Uterus (tissue), 4 donors: ENCODE measurements at places on chromosomes 5 and 9. TPM values are rescaled to one million over a fixed set of nuclear protein-coding genes. Genes with fewer than 3 reads are reported as not detected.
A peak's percentile ranks its signal among the peaks of the same experiment; 100 is the strongest.

- no peak overlapping the region for H3K4me3 ChIP-seq
- H3K27ac ChIP-seq = no peak overlapping the region
- no peaks in the 10 kb centered on the region for H3K4me1 ChIP-seq
- DNase-seq = no peak
- no peaks in the 10 kb centered on the region for H3K27me3 ChIP-seq
- H3K36me3 ChIP-seq = no peaks in the 10 kb centered on the region
Observed at GRCh38 chr5:14855366-14855765, 16.2 kb downstream of the ANKH start.

GRCh38 chr9:137273095-137273490 lies 4.4 kb upstream of the TOR4A start:
- no peaks in the 10 kb centered on the region for H3K36me3 ChIP-seq
- H3K27ac ChIP-seq = no peak overlapping the region
- H3K4me3 ChIP-seq = no peak overlapping the region
- no peaks in the 10 kb centered on the region for H3K4me1 ChIP-seq
- DNase-seq = no peak

DNA sequence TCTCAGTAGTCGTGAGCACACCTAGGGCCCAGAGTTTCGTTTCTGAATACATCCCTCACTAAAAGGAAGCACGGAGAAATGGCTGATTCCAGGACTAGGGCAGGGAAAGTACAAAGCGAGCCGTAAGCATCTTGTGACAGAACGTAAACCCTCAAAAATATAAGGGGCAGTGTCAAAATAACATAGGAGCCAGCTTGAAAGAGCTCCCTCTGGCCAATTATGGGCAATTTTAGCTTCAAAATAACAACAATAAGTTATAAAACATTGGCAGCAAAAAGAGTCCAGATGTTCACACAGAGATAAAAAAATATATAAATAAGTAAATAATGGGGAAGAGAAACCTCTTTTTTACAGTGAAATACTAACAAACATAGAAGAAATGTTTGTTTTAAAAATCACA lies 18.5 kb upstream of the GLIS3 start:
- H3K36me3 ChIP-seq = no peaks in the 10 kb centered on the region
- no peaks in the 10 kb centered on the region for H3K4me1 ChIP-seq
- no peaks in the 10 kb centered on the region for H3K27me3 ChIP-seq
- no peak for DNase-seq

DNA sequence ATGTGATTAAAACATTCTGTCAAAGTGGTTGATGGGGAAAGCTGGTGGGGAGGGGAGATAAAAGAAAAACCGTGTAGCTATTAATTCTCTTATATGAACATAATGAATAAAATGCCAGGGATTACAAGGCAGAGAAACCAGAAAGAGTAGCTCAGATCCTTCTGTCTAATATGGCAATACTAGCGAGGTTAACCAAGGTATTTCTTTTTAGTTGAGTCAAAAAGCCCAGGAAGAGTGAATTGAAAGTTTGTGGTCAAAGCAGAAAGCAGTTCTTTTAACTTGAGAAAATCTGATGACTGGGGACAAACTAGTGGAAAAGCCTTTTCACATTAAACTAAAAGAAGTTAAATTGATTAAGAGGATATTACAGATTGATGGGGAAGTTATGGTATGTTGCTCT lies 76.0 kb downstream of the ERBIN start:
- H3K27ac ChIP-seq = no peak overlapping the region
- H3K27me3 ChIP-seq = no peaks in the 10 kb centered on the region
- H3K4me1 ChIP-seq = no peaks in the 10 kb centered on the region
- no peaks in the 10 kb centered on the region for H3K36me3 ChIP-seq

- no peaks in the 10 kb centered on the region for H3K4me1 ChIP-seq
- H3K27me3 ChIP-seq = no peaks in the 10 kb centered on the region
- H3K36me3 ChIP-seq = no peaks in the 10 kb centered on the region
- no peak for DNase-seq
Observed at GRCh38 chr5:157990583-157991181, 131.7 kb upstream of the CLINT1 start.

- H3K36me3 ChIP-seq = no peaks in the 10 kb centered on the region
- H3K27ac ChIP-seq = no peak overlapping the region
- no peaks in the 10 kb centered on the region for H3K27me3 ChIP-seq
- no peak overlapping the region for H3K4me3 ChIP-seq
- H3K4me1 ChIP-seq = no peaks in the 10 kb centered on the region
Observed at GRCh38 chr5:130092991-130093390, 188.7 kb downstream of the CHSY3 start.

GRCh38 chr9:129176701-129177442 lies 1.2 kb downstream of the IER5L start:
- no peaks in the 10 kb centered on the region for H3K36me3 ChIP-seq
- H3K27ac ChIP-seq = peak overlapping the region; percentile 98
- peak; percentile 52 for DNase-seq
- peak overlapping the region; percentile 66 for H3K4me3 ChIP-seq
- H3K27me3 ChIP-seq = no peaks in the 10 kb centered on the region

- DNase-seq = no peak
- H3K27ac ChIP-seq = no peak overlapping the region
- no peaks in the 10 kb centered on the region for H3K4me1 ChIP-seq
- H3K36me3 ChIP-seq = no peaks in the 10 kb centered on the region
- no peaks in the 10 kb centered on the region for H3K27me3 ChIP-seq
- no peak overlapping the region for H3K4me3 ChIP-seq
Observed at GRCh38 chr5:113038714-113039113, 62.1 kb downstream of the DCP2 start.

GRCh38 chr9:111301195-111301594 lies 28.8 kb downstream of the OR2K2 start:
- no peak overlapping the region for H3K4me3 ChIP-seq
- DNase-seq = no peak
- H3K4me1 ChIP-seq = no peaks in the 10 kb centered on the region

DNA sequence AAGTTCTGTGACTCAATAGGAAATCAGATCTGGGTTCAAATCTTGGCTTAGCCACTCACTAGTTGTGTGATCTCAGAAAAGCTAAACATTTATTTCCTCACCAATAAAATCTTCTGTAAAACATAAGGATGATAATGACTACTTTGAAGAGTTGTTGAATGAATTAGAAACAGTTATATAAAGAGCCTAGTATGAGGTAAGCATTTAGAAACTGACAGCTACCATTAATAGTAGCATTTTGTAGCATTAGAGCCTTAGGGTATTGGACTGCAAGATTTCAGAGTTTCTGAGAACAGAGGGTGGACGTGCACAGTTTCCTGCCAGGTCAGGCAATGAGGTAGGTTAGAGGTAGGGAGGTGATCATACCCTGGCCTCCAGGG lies 293.2 kb downstream of the CWC27 start:
- H3K27me3 ChIP-seq = no peaks in the 10 kb centered on the region
- H3K4me3 ChIP-seq = no peak overlapping the region
- no peak for DNase-seq
- H3K4me1 ChIP-seq = peaks cover 12% of the 10 kb centered on the region
- H3K36me3 ChIP-seq = no peaks in the 10 kb centered on the region
- H3K27ac ChIP-seq = peak overlapping the region; percentile 78

DNA sequence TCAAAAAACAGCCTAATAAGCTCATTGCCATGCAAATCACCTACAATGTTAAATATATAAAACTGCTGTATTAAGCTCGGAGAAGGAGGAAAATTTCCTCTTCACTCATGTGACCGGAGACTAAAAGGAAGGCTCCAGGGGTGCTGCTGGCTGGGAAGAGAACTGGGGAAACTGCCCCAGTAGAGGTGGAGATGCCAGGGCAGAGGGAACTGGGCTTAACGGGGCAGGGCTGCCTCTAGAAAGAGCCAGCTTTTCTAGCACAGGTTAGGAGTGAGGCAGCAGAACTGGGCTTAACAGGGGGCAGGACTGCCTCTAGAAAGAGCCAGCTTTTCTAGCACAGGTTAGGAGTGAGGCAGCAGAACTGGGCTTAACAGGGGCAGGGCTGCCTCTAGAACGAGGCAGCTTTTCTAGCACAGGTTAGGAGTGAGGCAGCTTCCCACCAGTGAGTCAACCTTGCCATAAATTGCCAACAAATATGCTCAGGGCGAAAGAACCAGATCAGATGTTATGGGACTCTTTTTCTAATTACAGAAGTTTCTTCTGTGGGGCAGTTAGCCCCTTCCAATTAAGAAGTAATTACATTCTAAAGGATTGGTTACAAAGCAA lies 115.3 kb downstream of the FANCC start:
- H3K36me3 ChIP-seq = no peaks in the 10 kb centered on the region
- no peak overlapping the region for H3K4me3 ChIP-seq

DNA sequence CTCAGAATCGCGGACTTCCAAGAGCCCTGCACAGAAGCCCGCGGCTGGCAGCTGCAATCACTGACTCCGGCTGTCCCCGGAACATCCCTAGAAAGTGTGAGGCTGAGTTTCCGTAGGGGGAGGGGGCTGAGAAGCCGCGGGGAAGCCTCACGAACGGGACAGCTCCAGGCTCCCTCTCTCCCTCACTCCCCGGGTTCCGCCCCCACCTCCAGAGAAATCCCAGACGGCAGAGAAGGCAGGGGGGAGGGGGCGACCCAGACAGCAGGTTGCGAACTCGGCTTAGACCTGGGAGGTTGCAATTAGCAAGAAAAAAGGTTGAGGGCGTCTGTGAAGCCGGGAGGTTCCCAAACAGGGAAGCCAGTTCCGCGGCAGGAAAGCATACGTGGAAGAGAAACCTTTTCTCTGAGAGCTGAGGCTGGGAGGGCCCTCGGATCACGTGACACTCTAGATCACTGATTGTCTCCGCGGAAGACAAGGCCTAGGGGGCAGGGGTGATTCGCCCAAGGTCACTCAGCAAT lies 73.8 kb upstream of the CPLX2 start:
- peaks cover 3% of the 10 kb centered on the region for H3K4me1 ChIP-seq
- H3K27me3 ChIP-seq = peaks cover 6% of the 10 kb centered on the region
- H3K27ac ChIP-seq = no peak overlapping the region
- DNase-seq = no peak

DNA sequence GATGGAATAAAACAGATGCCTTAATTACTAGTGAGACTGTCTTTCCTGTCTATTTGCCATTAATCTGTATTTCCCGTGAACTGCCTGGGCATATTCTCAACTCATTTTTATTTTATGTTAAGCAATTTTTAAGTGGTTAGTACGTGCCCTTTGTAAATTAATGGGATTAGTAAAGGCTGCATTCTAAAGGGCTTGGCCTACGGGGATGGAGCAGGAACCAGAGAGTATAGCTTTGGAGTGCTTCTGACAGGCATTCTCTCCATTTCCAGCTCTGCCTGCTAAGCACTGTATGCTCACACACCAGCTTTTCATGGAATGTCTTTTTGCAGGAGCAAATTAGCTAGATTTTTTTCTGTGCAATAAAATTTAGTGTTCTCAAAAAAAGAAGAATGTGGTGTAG lies 241.2 kb downstream of the MCTP1 start:
- H3K4me3 ChIP-seq = no peak overlapping the region
- H3K27me3 ChIP-seq = no peaks in the 10 kb centered on the region
- H3K27ac ChIP-seq = no peak overlapping the region
- H3K36me3 ChIP-seq = no peaks in the 10 kb centered on the region
- H3K4me1 ChIP-seq = no peaks in the 10 kb centered on the region

DNA sequence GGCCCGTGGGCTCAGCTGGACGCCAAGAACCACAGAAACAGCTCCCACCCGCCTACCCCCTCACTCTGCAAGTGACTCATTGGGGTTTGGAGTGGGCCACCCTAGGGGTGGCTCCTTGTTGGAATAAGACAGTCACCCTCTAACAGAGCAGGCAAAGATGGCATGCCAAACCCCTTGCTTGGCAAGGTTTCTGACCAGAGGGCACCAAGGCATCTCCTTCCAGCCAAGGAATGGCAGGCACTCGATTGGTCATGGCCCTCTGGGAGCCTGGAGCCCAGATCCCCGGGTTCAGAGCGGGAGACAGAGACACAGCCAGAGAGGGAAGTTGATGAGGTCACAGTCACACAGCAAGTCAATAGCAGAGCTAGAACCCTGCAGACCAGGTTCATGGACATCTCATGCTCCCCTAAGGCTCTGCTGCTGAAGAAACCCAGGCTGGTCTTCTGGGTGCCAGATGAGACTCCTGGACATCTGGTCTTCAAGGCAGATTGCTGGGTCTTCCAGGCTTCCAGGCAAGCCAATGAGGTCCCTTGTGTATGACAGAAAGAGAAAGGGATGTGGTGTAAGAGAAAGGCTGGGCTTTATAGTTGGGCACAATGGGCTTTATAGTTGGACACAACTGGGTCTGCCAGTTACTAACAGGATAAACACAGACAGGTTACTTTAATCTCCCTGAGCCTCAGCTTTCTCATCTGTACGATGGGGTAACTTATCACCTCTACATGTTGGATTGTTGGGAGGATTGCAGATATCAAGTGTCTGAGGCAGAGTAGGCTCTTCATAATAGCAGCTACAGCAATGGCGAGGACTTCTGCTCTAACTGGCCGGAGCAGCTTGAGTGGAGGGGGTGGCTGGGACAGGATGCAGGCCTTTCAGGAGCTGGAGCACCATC lies 23.3 kb upstream of the KIF12 start:
- no peak overlapping the region for H3K27ac ChIP-seq
- H3K4me3 ChIP-seq = no peak overlapping the region
- H3K36me3 ChIP-seq = no peaks in the 10 kb centered on the region
- H3K27me3 ChIP-seq = no peaks in the 10 kb centered on the region
- no peak for DNase-seq

DNA sequence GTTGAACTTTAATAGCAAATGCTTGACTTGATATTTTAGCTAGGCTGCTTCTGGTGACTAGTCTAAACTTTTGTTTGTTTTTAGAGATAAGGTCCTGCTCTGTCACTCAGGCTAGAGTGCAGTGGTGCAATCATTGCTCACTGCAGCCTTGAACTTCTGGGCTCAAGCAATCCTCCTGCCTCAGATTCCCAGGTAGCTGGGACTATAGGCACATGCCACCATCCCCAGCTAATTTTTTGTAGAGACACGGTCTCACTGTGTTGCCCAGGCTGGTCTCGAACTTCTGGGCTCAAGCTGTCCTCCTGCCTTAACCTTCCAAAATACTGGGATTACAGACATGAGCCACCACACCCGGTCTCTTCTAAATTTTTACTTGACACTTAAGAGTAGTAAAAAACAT lies 20.7 kb downstream of the CDC37L1 start:
- DNase-seq = no peak
- no peaks in the 10 kb centered on the region for H3K4me1 ChIP-seq
- no peaks in the 10 kb centered on the region for H3K36me3 ChIP-seq
- no peak overlapping the region for H3K4me3 ChIP-seq
- H3K27ac ChIP-seq = no peak overlapping the region

DNA sequence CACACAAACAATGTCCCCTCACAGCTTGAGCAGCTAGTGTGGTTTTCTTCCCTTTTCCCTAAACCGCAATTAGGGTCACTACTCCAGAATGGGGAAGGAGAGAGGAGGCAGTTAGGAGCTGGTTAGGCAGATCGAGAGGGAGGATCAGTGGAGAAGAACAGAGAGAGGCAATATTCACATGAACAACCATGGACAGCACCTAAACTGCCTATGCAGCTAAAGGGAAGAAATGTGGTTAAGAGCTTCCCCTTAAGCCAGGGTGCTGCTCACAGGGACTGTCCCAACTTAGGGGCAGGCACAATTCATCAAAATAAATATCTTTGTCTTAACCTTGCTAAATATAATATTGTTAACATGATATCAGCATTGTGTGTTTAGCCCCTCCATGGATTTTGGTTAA lies 359.3 kb upstream of the CDH18 start:
- no peak for DNase-seq
- H3K4me1 ChIP-seq = no peaks in the 10 kb centered on the region
- H3K36me3 ChIP-seq = no peaks in the 10 kb centered on the region

- no peak overlapping the region for H3K4me3 ChIP-seq
- no peaks in the 10 kb centered on the region for H3K27me3 ChIP-seq
- DNase-seq = no peak
- no peak overlapping the region for H3K27ac ChIP-seq
- H3K36me3 ChIP-seq = no peaks in the 10 kb centered on the region
Observed at GRCh38 chr5:92775711-92776615, 805.1 kb downstream of the NR2F1-AS1 start.

ACOT12 gene
- not detected for total RNA-seq

JADE2 gene
- 16.1 TPM for total RNA-seq

NRARP gene
- total RNA-seq = 0.29 TPM

GLRA1 gene
- not detected for total RNA-seq

DNAI1 gene
- 3.8 TPM for total RNA-seq

IZUMO3 gene
- total RNA-seq = not detected

TMEM215 gene
- 0.55 TPM for total RNA-seq
